ENCODE measurements at places on chromosomes 7 and 10. TPM values are rescaled to one million over a fixed set of nuclear protein-coding genes. Genes with fewer than 3 reads are reported as not detected.

ADGRA1 gene
- total RNA-seq: 3.3 TPM

- peak; percentile 91 for DNase-seq
These were observed 77.4 kb downstream of the PON1 start for GRCh38 chr7:95246831-95247370.

GRCh38 chr7:94417306-94417705, 22.6 kb downstream of the COL1A2 start:
- no peak for DNase-seq

DNA sequence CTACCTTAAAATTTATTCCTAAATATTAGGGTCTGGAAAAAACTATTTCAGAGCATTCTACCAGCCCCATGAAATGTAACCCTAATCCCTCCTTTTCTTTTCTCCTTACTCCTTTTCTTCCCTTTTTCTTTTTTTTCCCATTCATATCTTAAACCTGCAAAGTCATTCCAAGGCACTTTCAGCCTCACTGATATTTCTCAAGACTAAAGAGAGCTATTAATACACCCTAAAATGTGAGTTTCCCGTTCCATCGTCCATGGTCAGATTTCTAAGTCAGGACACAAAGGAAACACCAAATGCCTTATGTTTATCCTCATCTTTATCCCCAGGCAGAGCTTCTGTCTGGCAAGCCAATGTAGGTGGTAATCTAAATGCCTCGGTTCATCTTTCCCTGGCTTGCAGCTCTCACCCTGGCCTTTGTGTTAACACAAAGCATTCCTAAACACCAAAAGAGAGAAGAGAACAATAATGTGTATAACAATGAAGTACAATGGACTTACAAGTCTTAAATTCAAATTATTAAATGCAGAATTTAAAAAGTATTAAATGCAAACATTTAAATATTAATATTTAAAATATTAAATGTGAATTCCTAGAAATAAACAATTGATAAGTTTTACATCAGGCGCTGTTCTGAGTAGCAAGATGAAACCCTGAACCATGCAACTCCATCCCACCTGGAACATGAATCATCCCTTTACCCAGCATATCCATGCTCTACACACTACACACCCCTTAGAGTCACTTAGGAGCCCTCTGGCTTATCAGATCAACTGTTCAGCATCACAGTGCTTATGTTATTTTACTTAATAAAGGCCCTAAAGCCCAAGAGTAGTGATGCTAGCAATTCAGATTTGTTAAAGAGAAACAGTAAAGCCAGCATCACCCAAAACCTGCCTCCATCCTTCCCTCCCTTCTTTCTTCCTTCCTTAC, 26.8 kb downstream of the MICU1 start:
- no peak for DNase-seq

GRCh38 chr10:93498166-93498565, 1.8 kb downstream of the CEP55 start:
- no peak for DNase-seq
